ENCODE measurements at places on chromosomes 7 and 10.

DNA sequence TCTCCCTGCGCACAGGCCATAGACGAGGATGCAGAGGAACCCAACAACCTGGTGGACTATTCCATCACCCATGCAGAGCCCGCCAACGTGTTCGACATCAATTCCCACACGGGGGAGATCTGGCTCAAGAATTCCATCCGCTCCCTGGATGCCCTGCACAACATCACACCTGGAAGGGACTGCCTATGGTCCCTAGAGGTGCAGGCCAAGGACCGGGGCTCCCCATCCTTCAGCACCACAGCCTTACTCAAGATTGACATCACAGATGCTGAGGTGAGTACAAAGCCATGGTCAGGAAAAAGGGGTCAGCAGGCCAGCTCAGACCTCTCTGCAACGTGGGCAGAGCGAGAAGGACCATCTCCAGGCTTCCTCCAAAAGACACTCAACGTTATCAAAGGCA is 12.3 kb downstream of the LRIT2 start:
- no peak for DNase-seq

GRCh38 chr10:62745581-62745980 is 58.9 kb upstream of the ADO start:
- no peak for DNase-seq

GRCh38 chr10:5447611-5448071 is 35.3 kb downstream of the NET1 start:
- no peak for DNase-seq

DNA sequence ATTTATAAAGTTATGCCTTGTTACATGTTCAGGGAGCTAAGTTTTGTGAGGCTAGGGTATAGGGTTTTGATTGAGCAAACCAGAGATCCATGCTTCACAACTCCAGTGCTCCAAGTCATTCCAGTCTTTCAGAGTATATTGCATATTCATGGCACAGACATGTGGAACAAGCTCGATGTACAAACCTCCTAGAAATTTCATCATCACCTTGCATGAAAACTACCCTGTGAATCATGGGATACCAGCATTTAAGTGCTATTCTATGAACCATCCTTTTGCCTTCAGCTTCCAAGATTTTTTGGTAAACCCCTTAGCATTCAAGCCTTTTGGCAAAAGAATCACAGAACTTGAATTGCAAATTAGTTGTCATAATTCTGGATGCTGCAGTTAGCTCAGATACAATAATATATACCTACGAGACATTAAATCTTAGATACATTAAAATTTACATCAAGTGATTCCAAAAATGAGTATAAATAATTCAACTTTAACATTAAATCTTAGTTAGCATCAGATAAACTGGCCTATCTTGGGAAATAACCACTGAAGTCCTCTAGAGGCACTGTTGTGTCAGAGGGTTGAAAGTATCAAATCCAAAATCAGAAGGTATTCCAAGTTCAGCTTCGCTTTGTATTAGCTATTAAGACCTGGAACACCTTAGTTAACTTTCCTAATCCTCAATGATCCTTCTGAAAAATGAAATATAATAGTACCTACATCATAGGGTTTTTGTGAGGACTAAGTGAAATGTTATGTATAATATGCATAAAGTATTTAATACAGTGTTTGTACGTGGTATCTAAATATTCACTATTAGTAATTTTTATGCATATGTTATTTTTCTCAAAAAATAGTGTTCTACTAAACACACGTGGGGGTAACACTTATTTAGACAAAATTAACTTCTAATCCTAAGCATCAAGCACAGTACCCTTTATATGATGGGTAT is 55.5 kb upstream of the CABCOCO1 start:
- no peak for DNase-seq

DNA sequence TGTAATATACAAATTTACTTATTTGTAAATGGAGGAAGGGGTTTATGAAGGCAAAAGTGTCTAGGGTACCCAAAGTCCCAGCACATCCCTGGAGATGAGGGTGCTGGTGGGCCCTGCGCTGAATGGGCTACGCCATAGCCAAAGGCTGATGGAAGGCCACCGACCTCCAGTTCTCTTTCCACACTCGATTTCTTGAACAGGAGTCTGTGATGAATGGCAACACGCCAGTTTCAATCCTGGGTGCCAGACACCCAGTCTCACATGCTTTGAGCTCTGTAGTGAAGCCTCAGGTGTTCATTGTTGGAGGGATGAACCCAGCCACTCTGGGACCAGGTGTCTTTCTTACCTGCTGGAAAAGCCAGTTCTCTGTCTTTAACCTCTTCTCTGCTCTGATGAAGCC is 752 bp downstream of the LRMDA start:
- DNase-seq = no peak

GRCh38 chr7:88027724-88028123 is 93.7 kb downstream of the ADAM22 start:
- DNase-seq = no peak

DNA sequence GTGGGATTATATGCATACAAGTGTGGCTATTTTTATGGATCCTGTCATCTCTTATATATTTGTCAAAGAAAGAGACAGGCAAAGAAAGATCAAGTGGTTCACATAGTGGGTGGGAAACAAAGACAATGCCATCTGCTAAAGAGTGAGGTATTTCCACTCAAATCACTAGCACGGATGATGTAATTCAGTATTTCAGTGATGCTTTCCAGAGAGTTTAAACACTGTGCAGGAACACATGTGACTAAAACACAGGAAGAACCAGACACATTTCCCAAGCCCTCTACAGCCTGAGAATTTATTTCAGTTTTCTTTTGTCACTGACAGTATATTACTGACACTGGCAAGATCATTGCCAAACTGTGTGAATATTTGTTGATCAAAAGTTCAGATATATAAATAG is 885.7 kb upstream of the CELF2 start:
- DNase-seq = no peak

DNA sequence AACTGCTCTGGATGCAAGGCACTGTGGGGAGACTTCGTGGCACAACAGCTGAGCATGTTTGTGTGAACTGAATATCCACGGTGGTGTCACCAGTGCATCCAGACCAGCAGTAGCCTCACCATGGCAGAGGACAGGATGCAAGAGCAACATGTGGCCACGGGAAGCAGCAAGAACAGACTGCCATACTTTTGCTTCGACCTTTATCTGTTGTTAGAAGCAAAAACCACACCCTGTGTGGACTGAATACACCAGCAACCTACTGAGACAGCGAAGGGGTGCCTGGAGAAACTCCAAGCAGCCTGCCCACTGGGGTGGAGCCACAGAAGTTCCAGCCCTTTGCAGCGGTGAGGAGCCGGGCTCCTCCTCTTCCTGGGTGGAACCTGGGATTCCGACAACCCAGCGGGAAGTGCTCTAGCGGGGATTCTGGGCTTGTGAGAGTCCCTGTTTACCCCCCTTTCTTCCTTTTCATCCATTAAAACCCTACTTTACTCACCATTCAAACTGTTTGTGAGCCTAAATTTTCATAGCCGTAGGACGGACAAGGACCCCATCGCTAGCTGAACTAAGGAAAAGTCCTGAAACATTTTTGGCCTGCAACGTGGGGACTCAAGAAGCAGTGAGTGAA is 584.9 kb downstream of the GRM8 start:
- DNase-seq = no peak

DNA sequence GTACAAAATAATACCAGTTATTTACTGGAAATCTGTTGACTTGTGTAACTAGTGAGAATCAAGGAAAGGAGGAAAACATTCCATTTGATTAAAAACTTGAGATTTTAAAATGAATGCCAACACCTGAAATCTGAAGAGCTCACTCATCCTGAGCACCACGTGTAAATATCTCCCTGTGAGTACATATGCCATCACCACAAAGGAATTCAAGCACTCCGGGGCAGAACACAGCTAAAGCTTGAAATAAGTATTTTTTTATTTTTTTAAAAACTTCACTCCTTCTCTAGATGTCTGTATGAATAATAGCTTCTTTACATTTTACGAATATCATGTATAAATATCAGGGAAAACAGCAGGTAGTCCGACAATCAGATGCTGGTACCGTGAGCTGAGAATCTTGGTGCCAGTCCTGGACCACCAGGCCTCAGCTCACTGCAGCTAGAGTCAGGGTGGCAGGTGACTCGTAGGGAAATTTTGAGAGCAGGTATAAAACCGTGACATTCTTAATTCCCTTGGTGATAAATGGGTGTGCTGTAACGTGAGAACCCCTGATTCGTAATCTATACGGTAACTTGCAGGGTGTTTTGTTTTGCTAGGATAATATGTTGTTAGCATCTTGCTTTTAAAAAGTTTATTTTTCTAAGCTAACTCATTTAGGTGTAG is 12.7 kb downstream of the LMTK2 start:
- DNase-seq = peak; percentile 81

- no peak for DNase-seq
Measured at GRCh38 chr10:22704942-22705341, 9.4 kb downstream of the PIP4K2A start.

DNA sequence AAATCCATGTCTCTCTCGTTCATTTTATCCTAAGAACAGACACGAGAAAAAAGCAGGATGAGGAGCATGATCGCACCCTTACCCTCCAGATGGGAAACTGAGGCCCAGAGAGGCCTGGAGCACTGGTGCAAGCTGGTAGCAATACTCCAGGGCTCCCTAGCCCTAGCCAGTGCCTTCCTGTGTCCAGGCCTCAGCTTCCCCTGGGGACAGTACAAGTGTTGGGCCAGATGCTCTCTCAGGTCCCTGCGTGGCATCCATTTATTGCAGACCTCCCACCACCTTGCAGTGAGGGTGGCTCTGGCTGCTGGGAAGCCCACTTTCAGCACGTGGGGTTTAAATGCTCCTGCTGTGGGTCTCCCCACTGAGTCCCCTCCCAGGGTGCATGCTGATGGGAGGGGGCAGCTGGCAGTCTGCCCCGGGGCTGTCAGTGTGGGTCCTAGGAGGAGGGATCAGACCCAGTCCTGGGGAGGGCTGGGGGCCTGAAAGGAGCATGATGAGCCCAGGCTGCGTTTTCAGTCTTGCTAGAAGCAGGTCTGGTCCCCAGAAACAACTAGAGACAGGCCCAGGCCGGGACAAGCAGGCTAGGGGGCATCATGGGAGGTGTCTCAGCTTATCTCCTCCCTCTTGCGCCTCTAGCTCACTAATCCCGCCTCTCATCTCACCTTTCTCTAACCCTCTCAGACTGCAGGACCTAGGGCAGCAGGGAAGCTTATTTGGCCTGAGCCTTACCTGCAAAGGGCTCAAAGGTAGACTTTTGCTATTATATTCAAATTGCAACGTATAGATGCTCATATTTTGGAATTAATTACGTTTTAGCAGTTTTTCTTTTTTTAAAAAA is 662 bp upstream of the PPIF start:
- no peak for DNase-seq

DNA sequence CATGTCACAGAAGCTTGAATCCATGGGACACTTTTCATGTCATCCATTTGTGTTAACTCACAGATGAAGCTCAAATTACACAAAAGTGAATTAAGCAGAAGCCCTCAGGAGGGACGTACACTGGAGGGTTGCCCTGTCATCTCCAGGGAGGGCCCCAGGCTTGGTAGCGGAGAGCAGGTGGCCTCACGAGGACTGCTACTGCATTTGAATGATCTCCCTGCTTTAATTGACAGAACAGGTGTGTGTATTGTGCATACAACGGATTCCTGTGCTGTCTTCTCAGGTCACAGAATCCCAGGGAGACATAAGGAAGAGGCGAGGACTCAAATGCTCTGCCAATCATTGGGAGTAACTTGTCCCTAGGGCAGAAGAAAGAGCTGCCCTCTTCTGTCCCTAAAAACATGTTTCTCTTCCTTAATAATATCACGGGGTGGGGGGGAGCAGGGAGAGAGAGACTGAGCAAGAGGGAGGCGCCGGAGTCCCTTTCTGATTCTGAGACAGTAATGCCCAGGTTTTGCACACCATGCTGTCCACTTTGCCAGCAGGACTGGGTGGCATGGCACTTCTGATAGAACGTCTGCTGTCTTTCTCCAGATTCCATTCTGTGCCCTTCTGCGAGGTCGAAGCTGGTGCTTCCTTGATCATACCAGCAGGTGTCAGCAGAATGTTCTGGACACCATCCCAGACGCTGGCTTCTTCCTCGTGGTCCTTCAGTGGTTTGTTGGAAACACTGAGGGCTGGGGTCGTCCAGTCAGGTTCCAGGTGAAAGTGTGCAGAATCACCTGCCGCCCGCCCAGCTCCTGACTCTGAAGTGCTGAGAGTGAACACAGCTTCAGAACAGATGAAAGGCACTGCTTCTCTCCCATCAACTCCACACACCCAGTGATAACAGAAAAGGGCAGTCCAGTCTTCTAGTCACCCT is 26.2 kb upstream of the RASGEF1A start:
- DNase-seq = peak; percentile 36

GRCh38 chr7:84009051-84009450 is 185.5 kb downstream of the SEMA3A start:
- no peak for DNase-seq

DNA sequence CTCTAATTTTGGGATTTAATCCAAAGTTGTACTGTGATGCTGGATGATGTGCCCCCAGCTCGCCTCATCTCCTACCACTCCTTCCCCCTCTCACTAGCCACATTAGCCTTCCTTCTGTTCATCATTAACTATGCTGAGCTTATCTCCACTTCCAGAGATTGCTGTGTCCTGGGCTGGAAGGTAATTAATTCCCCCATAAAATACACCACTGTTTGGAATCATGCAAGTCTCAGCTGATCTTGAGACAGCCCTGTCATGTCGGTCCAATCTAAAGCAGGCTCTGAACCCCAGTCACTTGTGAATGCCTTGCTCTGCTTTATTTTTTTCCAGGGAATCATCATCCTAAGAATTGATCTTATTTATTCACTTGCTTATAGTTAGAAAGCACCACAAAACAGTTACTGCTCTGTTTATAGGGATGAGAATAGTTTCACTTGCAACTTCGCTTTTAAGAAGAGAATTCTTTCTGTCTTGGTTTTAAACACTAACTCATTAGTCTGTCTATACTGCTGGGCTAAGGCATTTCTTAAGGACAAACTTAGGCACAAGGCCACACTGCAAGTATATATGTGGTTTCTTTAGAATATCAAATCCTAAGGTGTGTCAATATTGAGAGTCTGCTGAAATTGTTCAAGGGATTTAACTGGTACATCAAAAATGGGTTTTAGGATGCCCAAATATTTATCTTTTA is 341.1 kb upstream of the SEMA3A start:
- DNase-seq = no peak

DNA sequence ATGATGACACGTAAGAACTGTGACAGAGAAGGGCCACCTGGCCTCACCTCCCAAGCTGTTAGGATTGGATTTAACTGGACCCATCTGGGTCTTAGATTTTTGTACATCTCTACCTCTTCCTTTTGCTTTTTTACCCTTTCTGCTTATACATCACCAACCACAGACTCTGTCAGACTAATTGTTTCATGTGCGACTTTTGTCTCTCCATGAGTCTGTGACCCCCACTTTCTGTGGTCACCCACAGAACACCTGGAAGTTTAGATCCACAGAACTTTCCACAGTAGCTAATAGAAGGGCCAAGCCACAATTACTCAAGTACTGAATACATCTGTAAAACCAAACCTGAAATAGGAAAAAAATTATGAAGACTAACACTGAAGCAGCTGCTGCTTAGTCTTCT is 23.1 kb downstream of the SEC31B start:
- no peak for DNase-seq

Measured in NCI-H226 (cell line).